ENCODE measurements at places on chromosomes 16 and 17. TPM values are rescaled to one million over a fixed set of nuclear protein-coding genes. Genes with fewer than 3 reads are reported as not detected.

The TBC1D3B gene
- 0.81 TPM for total RNA-seq

The SDR42E2 gene
- total RNA-seq, result not detected

The TBC1D3I gene
- not detected for total RNA-seq

The MAZ gene
- total RNA-seq, result 172 TPM

The IL21R gene
- total RNA-seq, result 0.14 TPM

The ABCC6 gene
- not detected for total RNA-seq

The PRAC1 gene
- total RNA-seq, result not detected

The PRR14 gene
- total RNA-seq, result 26.6 TPM

The TEX14 gene
- 0.04 TPM for total RNA-seq

The SPIRE2 gene
- 2.6 TPM for total RNA-seq

The MLKL gene
- total RNA-seq, result 23.6 TPM

The KRT32 gene
- total RNA-seq, result not detected

The ENPP7 gene
- not detected for total RNA-seq

The BCL6B gene
- 0.07 TPM for total RNA-seq

The SOX8 gene
- not detected for total RNA-seq

The GJC1 gene
- total RNA-seq, result 31.7 TPM

The TBC1D3H gene
- total RNA-seq, result not detected

The OR1A1 gene
- not detected for total RNA-seq

All from foreskin keratinocyte (primary cell).